ENCODE measurements at places on chromosomes 3 and 15.

GRCh38 chr3:132029182-132029902 lies 5.5 kb downstream of the CPNE4 start:
- peak; percentile 34 for DNase-seq

- DNase-seq = no peak
These were observed 165.4 kb upstream of the KCNH8 start for GRCh38 chr3:18982920-18983319.

- DNase-seq = no peak
These were observed 10.8 kb downstream of the TOPAZ1 start for GRCh38 chr3:44252332-44252959.

DNA sequence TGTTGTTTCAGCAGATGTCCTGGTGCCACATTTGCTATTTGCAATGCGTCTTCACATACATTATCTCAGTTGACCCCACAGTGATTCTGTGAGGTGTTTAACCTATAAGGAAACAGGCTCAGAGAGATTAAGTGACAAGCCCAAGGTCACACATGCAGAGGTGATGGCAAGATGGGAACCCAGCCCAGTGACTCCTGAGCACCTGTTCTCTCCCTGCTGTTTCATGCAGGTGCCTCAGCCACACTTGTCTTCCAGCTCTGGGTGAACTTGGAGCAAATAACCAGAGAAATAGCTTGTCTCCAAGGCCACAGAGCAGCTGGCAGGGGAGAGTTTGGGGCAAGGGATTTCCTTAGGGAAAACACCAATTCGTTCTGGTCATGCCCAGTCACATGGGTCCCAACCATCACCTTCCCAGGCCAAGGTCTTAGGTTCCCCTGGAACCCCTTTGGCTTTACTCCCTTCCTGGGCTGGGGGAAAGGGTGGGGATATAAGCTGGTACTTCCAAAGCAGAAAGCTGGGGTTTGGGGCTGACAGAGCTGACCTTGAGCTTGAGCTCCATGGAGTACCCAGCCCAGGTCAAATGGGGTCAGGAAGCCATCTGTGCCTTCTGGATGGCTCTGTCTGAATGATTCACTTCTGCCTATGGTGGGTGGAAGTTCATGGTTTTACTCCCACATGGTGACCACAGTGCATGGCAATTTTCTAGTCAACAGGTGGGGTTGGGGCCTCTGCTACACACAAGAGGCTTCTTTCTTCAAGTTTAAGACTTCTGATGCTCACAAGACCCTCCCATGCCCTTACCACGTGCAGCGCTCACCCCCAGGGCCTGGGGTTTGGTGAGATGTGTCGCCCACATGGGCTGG lies 22.4 kb downstream of the LIPC start:
- DNase-seq = peak; percentile 63

- no peak for DNase-seq
These were observed 1009.8 kb downstream of the TUSC7 start for GRCh38 chr3:117719316-117719926.

GRCh38 chr3:156586905-156587759 lies 32.2 kb upstream of the SSR3 start:
- DNase-seq = no peak

DNA sequence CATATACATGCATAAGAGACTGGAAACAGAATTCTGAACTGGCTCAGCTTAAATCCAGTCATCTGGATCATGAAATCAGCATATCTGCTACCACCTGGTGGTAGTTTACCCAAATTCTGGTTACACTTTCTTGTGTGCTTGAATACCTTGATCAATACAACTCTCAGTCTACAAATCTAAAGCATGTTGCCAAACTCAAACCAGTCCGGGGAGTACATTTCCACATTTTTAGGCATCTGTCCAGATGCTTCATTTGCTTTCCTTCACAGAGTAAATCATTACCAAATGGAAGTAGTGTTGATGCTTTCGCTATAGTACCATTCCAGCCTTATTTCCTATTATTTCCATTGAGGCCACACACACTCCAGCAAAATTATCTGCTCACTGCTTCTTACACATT lies 126.4 kb downstream of the P2RY1 start:
- DNase-seq = no peak

GRCh38 chr15:66233487-66234415 lies 19.8 kb downstream of the MEGF11 start:
- no peak for DNase-seq

- no peak for DNase-seq
These were observed 575.1 kb downstream of the EPHA3 start for GRCh38 chr3:89682556-89682955.

- DNase-seq = no peak
These were observed 859.4 kb upstream of the NR2F2 start for GRCh38 chr15:95470997-95471689.

DNA sequence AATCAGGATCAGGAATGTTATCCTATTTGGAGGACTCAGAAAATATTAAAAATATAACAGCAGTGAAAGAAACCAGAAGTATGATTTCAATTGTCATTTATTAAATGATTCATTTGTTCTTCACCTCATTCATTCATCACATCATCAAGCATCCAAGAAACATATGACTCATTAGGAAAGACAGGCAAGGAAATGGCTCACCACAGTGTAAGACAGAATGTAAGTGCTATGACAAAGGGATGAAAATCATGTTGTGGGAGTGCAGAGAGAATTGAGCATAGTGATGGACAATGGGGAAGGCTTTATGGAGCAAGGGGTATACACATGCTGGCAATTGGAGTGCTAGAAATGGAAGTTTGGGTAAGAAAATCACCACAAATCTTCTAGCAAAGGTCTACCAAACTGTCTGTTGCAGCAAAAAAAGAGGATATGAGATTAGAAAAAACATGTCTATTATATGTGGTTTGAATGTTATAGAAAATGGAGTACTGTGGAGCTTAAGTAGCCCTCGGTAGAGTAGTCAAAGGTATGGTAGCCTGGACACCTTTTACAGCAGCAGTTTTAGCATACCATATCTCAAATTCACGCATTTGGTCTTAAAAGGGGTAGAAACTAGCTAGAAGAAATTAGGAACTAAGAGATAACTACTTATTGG lies 111.1 kb upstream of the GPR149 start:
- no peak for DNase-seq

- DNase-seq = no peak
These were observed 660.3 kb downstream of the SI start for GRCh38 chr3:164417955-164418354.
